T-helper 22 cell (primary cell): ENCODE measurements at places on chromosomes 2 and 18.
A peak's percentile ranks its signal among the peaks of the same experiment; 100 is the strongest.

- DNase-seq = no peak
Observed at GRCh38 chr2:62076980-62077638, 118.8 kb upstream of the B3GNT2 start.

GRCh38 chr2:80651435-80651834, 346.9 kb upstream of the LRRTM1 start:
- DNase-seq = no peak

DNA sequence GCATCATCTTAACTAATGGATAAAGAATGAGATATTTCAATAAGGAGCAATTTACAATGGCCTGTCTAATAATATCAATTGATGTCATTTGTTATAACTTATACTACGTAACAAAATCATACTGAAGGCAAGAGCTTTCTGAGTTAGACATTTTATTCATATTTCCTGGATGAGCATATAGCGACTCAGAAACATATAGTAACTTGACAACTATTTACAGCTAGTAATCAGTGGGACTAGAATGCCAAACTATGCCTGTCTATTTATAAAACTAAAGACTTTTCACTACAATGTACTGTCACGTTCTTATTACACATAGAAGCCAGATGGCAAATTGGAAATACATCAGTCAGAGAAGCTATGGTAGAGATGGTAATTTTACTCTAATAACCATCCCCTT, 766.2 kb upstream of the TMEFF2 start:
- DNase-seq = no peak

DNA sequence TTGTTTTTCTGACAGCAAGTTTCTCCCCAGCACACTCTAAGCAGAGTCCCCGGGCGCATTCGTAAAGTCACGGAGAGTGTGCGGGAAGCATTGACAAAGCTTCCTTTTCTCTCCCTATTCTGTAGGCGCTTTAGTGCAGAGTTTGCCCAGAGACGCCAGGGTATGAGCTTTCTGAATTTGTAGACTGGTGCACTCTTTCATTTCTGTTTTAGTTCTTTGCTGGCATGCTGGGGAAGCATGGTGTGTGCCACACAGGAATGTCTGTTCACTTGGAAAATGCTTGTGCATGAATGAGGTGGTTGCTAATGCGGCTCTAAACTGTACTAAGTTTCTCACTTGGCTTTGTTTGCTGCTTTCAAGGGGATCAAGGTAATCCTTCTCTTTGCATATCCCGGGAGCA, 102.6 kb downstream of the RTN4 start:
- no peak for DNase-seq

- no peak for DNase-seq
Observed at GRCh38 chr2:172558372-172558771, 2.5 kb downstream of the PDK1 start.

- peak; percentile 26 for DNase-seq
Observed at GRCh38 chr2:109143214-109144187, 14.5 kb downstream of the SH3RF3 start.

DNA sequence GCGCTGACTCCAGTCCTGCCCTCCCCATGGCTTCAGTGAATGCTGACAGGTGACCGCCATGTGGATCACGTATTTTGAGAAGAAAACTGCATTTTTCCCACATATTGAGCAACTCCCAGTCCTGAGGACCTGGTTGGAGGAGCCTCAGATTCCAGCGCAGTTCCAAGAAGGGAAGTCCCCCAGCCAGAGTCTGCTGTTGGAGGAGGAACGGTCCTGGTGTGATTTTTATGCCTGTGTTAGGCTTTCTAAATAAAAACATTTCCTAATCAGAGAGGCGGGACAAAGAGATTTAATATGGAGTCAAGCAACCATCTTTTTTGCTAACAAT, 32.3 kb upstream of the COL6A3 start:
- DNase-seq = no peak

GRCh38 chr2:240142256-240142775, 1.9 kb upstream of the OTOS start:
- DNase-seq = no peak

DNA sequence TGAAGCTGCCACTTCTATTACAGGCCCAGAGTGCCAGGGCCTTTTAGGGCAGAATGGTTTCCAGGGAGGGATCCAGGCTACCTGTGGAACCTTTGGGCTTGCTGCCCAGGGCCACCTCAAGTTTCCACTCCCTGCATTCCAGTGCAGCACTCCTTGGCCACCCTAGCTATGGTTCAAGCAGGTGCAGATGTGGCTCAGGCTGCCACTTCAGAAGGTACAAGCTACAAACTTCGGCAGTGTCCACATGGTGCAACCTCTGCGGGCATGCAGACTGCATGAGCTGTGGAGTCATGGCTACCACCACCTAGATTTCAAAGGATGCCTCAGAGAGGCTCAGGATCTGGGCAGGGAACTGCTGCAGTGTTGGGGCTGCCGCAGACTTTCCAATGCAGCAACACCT, 248.1 kb upstream of the UBE2E3 start:
- DNase-seq = no peak

GRCh38 chr2:150591496-150592285, 104.2 kb upstream of the RND3 start:
- DNase-seq = no peak

- no peak for DNase-seq
Observed at GRCh38 chr2:174901075-174901474, 104.1 kb downstream of the CHN1 start.

DNA sequence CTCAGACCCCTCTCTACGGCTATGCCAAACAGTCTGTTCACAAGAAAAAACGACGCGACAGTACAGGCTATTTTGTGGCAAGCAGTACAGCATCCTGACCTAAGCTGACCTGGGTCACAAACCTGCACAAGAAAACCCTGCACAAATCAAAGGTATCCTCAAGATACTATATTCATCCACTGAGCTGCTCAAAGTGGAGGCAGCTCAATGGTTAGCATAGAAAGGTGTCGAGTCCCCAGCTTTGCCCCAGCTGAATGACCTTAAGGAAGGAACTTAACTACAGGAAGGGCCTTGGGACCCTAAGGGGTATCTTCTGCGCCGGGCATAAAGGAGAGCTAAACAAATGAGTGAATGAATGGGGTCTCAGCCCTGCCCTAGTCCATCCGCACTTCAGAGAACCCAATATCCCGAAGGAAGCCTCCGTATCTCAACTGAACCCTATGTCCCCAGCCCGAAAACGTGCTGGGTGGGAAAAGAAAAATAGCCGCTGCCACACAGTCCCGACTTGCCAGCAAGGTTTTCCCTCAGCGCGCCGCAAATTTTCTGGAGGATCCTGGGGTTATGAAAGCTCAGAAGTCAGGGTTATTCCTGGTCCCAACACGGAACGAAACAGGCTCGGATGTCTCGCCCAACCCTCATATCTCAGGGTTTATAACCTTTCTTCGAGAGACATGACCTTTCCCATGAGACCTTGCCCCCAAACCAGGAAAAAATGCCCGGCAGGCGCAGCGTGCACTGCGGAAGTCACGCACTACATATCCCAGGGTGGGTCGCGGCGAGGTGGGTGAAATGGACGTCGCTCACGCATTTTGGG, at the start of gene FASTKD1:
Gene FASTKD1 (minus strand): TSS at position 706 of the 814 bp plus-strand sequence. CDS start 1,836 bp downstream, outside the sequence.
- peak; percentile 82 for DNase-seq

- no peak for DNase-seq
Observed at GRCh38 chr2:25491003-25491696, 149.4 kb upstream of the DNMT3A start.

DNA sequence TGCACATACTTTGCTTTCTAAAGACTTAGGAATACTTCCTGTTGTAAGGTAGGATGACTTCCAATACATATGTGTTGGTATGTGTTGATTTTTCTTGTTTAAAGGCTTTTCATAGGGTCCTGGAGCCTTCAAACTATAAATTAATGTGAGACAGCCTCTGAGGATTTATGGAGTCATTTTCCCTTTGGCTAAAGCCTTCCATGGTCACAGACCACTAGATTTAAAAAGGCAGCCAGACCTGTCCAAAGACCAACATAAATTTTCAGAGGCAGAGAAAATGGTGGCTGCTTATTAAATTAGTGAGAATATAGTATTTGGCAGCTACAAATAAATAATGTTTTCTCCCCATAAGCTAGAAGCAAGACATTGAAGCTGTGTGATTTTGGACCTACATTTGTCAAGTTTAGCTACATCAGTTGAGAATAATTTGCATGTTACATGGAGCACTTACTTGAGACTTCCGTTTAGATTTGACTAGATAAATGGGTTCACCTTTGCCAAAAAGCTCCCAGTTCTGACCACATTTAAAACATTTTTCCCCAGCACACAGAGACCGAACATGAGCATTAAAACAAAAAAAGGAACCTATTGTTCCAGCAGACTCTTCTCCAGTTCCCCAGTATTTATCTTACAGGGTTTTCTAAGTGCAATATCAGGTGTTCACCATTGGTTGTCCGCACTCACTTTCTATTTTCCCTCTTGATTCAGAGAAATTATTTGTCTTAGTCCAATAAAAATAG, 402.9 kb downstream of the PARD3B start:
- DNase-seq = no peak

DNA sequence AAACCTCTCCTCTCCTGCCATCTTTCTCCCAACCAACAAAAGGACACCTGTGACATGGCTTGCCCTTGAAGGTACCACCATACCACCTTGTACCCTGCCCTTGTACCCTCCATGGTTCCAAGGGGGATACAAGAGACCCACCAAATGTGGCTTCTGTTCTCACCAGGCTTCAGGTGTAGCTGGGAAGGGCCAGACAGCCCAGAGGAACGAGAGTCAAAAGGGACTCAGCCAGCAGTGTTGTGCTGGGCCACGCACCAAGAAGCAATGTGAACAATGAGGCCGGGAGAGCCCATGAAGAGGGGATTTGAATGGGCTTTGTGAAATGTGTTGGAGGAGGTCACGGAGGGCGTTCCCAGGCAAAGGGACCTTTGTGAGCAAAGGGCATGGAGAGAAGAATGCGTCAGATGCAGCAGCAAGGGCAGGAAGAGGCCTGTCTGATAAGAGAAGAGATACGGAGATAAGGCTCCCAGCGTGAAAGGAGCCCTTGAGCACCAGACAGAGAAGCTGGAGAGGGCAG, 48.6 kb downstream of the PLB1 start:
- peak; percentile 22 for DNase-seq

GRCh38 chr2:7102826-7103225, 185.6 kb downstream of the RNF144A start:
- DNase-seq = no peak

DNA sequence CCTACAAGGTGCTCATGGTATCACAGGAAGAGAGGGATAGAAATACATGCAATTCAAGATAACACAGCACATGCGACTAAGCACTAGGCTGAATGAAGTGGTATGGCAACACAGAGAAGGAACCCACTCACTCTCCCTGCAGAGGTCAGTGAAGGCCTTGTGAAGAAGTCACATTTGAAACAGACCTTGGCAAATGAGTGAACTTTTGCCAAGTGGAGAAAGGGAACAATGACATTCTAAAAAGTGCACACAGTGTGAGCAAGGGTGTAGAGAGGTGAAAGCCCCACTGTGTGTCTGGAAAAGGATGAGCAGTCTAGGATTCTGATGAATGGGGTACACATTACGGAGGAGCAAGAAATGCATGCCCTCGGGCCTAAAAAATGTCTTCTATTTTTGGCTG, 23.3 kb downstream of the KLF7 start:
- no peak for DNase-seq

DNA sequence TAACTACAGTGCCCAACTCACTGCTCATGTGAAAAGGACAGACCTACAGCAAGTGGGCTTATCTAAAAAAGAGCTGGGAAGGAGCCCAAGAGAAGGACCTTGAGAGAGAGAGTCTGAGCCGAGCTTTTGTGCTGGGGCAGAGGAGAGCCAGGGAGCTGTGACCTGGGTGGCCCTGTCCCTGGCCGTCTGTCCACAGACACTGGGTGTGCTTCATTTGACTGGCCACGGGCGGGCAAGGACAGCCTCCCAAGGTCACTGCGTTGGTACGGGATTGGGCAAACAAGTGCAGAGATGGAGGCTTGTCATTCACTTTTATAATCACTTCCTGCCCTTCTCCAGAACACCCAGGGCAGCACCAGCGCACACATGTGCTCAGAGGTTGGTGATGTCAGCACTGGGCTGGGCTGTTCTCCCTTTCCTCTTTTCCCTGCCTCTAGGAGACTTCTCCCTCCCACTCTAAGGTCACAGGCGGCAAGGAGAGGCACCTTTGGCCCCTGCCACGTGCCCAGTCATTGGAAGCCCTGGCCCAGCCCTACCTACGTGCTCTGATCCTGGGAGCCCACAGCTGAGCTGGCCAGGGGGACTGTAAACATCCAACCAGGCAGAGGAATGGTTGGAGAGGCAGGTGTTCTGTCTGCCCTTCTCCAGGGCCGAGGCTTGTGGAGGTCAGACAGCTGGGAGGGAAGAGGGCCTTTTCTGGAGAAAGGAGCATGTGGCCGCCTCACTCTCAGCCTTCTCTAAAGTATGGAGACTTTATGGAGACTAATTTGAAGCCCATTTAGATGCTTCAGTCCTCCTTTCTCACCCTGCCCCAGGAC, 6.4 kb upstream of the PSD4 start:
- DNase-seq = no peak

DNA sequence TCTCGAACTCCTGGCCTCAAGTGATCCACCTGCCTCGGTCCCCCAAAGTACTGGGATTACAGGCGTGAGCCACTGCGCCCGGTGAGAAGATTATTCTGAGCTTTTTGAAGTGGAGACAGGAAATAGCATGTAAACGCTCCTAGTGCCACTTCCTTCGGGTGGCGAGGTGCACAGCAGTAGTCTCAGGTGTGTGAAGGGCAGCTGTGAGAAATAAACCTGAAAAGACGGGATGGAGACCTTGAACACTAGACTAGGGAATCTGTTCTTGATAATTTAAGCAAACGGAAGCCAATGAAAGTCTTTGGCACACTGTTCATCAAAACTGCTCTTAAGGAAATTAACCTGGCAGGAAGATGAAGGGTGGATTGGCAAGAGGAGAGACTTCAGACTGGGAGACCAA, 439 bp upstream of the PLEKHH2 start:
- DNase-seq = no peak

DNA sequence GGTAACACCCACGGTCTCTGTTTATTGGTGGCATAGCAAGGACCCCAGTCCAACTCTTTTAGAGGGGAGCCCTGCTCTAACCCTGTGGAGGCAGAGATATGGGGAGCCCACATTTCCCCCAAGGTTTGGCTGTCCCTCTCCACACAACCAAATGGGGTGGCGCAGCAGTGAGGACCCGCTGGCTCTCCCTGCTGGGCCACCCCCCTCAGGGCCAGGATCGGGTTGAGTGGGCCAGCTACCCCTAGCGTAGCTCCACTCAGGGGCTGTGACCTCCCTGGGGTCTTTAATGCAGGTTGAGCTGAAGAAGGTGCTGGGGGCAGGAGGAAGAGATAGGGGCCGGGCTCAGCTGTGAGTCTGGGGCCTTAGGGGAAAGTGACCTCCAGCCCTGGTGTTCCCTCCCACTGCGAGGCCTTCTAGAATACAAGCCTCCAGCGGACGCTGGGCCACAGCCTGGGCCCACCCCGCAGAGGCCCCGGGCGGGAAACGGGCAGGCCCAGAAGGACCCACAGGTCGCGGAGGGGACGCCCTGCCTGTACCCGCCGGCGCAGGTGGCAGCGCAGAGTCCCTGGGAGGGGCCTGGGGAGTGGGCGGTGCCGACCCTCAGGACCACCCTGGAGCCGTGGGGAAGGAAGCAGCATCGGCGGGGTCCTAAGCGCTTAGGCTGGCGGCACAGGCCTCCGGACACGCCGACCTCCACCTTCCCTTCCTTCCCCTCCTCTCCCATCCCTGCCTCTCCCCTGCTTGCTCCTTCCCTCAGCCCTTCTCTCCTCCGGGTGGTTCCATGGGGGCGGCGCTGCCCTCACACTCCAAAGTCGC, 9.6 kb downstream of the CROCC2 start:
- no peak for DNase-seq
